ENCODE measurements at places on chromosomes 3 and 15.

GRCh38 chr3:143307613-143308183, 188.1 kb downstream of the CHST2 start:
- DNase-seq = no peak

- no peak for DNase-seq
Measured at GRCh38 chr3:66507423-66508260, 6.8 kb upstream of the LRIG1 start.

DNA sequence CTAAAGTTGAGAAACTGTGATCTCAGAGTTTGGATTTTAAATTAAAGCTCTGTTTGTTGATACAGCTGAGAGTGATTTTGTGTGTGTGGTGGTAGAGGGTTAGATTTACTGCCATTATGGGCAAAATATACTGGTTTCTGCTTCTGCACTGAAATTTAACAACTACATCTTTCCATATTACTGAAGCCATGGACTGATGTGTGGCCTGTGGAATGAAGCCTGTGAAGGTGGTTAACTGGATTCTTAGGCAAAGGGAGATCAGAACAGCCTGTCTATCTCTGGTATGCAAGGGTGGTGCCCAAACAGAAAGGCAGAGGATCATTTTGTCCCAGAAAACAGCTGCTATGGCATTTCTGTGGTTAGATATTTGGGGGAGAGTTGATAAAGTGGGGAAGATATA, 297.3 kb upstream of the THBS1 start:
- no peak for DNase-seq

DNA sequence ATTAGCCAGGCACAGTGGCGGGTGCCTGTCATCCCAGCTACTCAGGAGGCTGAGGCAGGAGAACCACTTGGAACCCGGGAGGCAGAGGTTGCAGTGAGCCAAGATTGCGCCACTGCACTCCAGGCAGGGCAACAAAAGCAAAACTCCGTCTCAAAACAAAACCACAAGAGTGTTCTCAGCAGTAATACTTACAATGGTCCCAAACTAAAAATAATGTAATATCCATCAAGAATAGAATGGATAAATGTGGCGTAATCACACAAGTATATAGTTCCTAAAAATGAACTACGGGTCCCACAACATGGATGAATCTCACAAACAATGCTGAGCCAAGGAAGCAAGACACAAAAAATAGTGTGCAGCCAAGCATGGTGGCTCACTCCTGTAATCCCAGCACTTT, 39.2 kb downstream of the STAG1 start:
- DNase-seq = peak; percentile 35

- DNase-seq = no peak
Measured at GRCh38 chr3:160641665-160642309, 35.2 kb upstream of the ARL14 start.

GRCh38 chr15:55526559-55527036, 18.6 kb upstream of the DNAAF4 start:
- DNase-seq = peak; percentile 12

- no peak for DNase-seq
Measured at GRCh38 chr3:11581237-11582190, 62.2 kb downstream of the VGLL4 start.

- DNase-seq = no peak
Measured at GRCh38 chr15:41828807-41829141, 882 bp downstream of the JMJD7 start.

- DNase-seq = no peak
Measured at GRCh38 chr15:23750776-23751175, 63.7 kb upstream of the NDN start.

DNA sequence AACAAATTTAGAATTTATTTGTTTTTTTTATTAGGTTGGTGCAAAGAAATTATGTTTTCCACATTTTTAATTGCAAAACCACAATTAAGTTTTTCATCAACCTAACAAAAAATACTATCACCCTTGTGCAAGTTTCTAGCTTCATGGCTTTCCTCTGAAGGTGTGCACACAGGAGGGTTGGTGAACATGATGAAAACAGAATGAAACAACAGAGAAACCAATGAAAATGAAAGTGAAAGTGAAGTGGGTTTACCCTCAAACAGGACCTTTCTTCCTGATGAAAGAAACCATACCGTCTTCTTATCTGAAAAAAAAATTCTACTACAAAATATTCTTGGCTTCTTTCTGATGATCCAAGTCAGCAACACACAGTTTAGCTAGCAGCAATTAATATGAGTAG, 71.9 kb upstream of the FEZF2 start:
- no peak for DNase-seq

Data from HL-60 (cell line).